ENCODE measurements at places on chromosomes 4 and X.

GRCh38 chr4:53908661-53909078 is 155.7 kb downstream of the CHIC2 start:
- DNase-seq, result peak; percentile 88

DNA sequence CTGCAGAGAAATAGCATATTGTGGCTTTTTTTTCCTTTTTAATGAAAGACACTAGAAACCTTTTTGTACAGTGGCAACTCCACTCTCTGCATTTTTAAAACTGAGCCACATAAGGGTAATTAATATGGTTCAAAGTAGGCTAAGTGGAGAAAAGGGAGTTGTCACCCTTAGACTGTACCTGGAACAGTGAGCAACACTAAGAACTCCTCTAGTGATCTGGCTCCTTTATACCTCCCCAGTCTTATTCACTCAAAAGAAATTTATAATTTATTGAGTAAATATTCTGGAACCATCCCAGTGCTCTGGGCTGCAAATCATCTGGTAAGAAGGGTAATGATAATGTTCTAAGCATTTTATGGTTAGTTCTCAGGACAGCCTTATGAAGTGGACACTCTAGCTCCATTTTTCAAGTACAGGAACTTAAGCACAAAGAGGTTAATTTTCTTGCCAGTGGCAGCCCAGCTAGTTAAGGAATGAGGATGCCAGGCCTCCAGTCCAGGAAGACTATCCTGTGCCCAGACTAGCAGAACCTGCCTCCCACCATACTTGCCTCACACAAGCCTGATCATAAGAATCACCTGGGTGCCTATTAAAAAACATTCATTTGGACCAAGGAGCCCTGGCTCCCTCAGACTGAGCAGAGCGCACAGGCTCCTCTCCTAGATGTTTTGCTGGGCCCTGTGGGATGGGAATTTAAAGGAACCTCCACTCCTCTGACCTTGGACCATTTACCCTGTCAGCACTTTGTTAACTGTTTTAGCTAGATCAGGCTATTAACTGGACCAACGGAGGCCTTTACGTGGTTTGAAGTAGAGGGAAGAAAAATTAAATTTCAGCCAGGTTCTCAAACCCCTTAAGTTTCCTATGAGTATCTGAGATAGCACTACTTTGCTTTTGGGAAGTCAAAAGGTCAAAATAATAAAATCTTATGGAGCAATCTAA is 102.6 kb downstream of the PDE5A start:
- DNase-seq, result no peak

DNA sequence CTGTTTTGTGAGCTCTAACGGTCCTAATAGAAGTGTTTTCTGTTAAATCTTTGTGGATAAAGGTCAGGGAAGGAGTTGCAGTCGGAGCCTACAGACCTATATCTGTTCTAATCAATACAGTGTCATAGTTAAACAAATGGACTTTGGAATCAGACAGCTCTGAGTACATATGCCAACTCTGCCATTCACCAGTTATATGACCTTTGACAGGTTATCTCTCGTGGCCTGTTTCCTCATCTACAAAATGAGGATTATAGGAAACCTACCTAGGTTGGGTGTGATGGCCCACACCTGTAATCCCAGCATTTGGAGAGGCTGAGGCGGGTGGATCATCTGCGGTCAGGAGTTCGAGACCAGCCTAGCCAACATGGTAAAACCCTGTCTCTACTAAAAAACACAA is 89.7 kb downstream of the MID1IP1 start:
- DNase-seq, result no peak

- DNase-seq, result no peak
Observed at GRCh38 chr4:118335324-118335723, 17.5 kb downstream of the PRSS12 start.

GRCh38 chrX:12159799-12160198 is 21.5 kb downstream of the FRMPD4 start:
- no peak for DNase-seq

DNA sequence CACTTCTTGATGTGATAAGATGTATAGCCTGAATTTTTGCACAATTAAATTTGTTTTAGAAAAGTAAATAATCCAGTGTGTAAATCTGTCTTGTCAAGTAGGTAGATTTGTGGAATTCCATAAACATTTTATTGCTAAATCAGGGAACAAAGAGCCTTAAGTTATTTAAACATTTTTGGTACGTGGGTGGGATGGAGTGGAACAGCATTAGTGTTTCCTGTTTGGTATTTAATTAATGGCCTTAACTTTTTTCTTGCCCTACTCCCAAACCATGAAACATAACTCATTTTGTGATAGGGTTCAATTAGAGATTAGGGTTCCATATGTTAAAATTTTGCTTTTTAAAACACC is 5.1 kb downstream of the NUDT9 start:
- DNase-seq, result no peak

GRCh38 chr4:87978681-87979080 is 3.2 kb downstream of the SPP1 start:
- DNase-seq, result no peak
